ENCODE measurements at places on chromosomes 4 and X.

GRCh38 chr4:83889802-83890201 lies 353.9 kb downstream of the GPAT3 start:
- no peak for DNase-seq

- no peak for DNase-seq
These were observed 13.1 kb upstream of the MAGEA4 start for GRCh38 chrX:151899622-151900021.

GRCh38 chr4:34220601-34221000 lies 2023.7 kb downstream of the ARAP2 start:
- no peak for DNase-seq

- peak; percentile 62 for DNase-seq
These were observed 17.3 kb downstream of the NIPAL1 start for GRCh38 chr4:48033825-48034413.

- peak; percentile 31 for DNase-seq
These were observed 15.1 kb downstream of the PALLD start for GRCh38 chr4:168511780-168512489.

DNA sequence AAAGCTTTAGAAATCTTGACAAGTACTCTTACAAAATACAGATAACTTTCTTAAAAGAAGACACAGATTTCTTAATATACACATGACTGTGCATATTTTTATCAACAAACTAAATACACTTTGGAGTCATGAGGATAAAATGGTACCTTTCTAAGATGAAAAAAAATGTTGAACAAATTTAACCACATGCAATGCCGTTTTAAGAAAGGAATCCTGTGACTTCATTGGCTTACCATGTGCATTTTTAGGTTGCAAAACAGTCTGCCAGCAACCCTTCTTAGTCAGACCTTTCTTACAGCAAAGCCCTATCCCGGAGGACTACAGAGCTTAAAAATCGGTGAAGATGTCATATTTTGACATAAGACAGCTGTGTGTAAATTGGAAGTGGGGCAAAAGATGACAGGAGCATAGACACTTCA lies 51.7 kb downstream of the GASK1B start:
- no peak for DNase-seq

GRCh38 chr4:142126890-142127497 lies 490.6 kb downstream of the IL15 start:
- peak; percentile 60 for DNase-seq

DNA sequence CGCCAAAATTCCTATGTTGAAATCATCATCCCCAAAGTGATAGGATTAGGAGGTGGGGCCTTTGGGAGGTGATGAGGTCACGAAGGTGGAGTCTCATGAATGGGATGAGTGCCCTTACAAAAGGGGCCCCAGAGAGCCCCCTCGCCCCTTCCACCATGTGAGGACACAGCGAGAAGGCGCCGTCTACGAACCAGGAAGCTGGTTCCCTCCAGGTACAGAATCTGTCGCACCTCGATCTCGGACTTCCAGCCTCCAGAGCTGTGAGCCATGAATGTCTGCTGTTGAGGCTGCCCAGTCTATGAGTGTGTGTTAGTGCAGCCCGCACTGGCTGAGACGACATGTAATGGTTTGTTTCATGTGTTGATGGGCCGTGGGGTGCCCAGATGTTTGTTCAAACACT lies 60.3 kb downstream of the PRKX start:
- DNase-seq, result no peak

DNA sequence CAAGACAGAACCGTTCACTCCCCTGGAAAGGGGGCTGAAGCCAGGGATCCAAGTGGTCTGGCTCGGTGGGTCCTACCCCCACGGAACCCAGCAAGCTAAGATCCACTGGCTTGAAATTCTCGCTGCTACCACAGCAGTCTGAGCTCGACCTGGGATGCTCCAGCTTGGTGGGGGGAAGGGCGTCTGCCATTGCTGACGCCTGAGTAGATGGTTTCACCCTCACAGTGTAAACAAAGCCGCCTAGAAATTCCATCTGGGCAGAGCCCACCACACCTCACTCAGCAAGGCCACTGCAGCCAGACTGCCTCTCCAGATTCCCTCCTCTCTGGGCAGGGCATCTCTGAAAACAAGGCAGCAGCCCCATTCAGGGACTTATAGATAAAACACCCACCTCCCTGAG lies 13.4 kb upstream of the PBDC1 start:
- DNase-seq, result peak; percentile 10

DNA sequence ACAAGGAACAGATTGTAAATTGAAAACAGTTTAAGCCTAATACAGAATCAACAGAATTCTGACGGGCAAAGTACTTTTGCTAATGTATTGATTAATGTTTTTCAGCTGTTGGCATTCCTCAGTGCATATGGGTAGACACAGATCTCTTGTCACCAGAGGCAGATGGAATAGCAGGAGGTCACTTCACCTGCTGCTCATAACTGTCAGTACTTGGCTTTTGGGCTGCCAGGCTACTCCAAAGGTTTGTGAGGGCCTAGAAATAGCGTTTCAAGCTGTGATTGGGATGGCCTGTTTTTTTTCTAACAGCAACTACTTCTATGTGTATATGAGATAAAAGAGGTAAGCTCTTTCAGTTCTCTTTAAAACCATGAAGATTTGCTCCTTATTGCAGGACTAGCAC lies 307.5 kb upstream of the ANXA10 start:
- DNase-seq, result no peak

DNA sequence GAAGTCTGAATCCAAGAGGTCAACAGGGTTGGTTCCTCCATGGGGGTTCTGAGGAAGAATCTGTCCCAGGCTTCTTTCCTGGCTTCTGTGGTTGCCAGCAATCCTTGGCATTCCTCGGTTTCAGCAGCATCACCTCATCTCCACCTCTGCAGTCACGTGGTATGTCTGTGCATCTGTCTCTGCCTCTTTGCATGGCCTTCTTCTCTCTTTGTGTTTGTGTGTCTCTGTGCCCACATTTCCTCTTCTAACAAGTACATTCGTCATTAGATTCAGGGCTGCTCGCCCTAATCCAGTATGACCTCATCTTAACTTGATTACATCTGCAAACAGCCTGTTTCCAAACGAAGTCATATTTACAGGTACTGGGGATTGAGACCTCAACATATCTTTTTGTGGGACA lies 114.0 kb downstream of the BCOR start:
- DNase-seq, result peak; percentile 15

DNA sequence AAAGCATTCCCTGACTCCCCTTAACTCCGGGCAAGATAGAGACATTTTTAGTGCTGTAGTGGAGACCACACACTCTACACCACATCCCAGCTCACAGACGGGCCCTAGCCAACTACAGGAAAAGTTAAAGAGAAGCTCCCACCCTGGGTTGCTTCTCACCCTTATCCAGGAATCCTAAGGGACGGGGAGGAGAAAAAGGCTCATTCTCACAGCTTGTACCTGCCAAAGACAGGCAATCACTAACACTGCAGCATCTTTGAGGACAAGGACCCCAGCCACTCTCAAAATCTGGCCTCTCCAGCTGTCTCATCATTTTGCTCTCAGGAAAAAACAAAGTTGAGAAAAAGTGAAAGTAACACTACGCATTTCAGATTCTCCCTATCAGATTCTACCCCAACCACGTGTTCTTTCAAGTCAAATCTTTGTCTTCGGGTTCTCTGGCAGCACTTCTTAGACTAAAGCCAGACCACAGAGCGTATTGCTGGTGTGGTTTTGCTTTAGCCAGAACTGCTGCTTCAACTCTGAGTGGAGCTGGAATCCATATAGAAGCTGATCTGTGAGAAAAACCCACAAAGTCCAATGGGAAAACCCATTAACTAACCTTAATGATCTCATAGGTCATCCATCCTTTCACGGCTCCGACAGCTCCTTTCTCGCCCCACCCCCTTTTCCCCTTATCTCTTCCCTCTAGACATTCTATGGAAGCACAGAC lies 605.9 kb upstream of the DIPK2B start:
- no peak for DNase-seq

- no peak for DNase-seq
These were observed 79.1 kb downstream of the AMOT start for GRCh38 chrX:112761242-112762207.

DNA sequence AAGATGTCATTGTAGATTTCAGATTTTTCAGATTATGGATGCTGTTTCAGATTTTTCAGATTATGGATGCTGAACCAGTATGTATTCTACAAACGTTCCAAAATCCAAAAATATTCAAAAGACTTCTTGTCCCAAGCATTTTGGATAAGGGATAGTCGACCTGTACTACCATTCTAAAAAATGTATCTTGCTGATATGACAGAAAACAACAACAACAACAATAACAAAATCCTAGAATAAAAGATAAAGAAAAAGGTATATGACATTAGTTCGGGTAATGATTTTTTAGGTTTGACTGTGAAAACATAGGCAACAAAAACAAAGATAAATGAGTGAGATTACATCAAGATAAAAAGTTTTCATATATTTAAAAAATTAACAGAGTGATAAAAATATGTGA lies 122.1 kb downstream of the GABRA2 start:
- DNase-seq, result no peak

GRCh38 chr4:25624616-25625015 lies 31.0 kb upstream of the SLC34A2 start:
- DNase-seq, result no peak

DNA sequence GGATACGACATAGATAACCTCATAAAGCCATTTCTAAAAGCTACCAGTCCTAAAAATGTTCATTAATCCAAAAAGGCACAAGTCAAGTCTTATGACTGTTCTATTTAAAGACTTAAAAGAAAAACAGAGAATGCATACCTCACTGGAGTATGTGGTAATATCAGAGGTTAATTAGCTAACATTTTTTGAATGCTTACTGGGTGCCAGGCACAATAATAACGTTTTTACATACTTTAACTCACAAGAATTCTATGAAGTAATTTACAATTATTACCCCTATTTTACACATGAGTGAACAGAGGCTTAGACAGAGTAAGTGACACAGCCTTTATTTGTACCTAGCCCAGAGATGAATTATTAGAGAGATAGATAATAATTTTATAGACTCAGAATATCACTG lies 207.5 kb downstream of the PDGFC start:
- DNase-seq, result peak; percentile 7

GRCh38 chrX:6644411-6644810 lies 109.5 kb upstream of the VCX3A start:
- peak; percentile 8 for DNase-seq

GRCh38 chr4:100190643-100191600 lies 654 bp upstream of the DDIT4L start:
- DNase-seq, result no peak

DNA sequence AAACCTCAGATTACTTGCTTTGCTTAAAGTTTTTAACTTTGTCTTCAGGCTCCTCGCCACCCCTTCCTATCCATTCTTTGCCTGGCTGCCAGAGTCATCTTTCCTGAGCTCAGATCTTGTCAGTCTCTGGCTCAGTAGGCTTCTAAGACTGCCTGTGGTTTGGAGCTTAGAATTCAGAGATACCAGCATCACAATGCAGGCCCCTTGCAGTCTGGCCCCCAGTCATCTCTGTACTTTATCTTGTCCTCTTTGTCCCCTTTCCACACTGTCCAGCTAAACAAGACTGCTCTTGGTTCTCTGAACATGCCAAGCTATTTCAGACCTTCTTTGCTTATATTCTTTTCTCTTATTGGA lies 3.0 kb downstream of the KIAA0232 start:
- no peak for DNase-seq

DNA sequence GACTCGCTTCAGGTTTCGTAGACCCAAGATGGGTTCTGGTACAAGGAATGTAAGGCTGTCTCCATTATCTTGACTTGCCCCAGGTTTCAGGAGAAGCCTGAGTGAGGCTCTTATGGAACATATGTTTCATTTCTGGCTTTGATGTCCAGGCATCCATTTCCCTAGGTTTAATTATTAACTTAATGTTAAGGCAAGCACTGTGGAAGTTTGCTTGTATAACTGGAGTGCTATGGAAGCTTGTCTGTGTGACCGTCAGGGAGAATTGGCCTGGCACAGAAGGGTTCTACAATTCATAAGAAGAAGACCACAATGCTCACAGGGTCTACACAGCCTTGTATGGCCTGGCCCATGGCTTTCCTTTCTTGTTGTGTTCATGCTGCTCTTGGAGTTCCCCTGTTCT lies 47.2 kb upstream of the PPP1R2C start:
- DNase-seq, result no peak

- DNase-seq, result no peak
These were observed 114.2 kb downstream of the CDS1 start for GRCh38 chr4:84697159-84697558.

GRCh38 chrX:45351478-45351877 lies 150.8 kb upstream of the DIPK2B start:
- no peak for DNase-seq

- no peak for DNase-seq
These were observed 19.7 kb upstream of the GPAT3 start for GRCh38 chr4:83516042-83516772.

DNA sequence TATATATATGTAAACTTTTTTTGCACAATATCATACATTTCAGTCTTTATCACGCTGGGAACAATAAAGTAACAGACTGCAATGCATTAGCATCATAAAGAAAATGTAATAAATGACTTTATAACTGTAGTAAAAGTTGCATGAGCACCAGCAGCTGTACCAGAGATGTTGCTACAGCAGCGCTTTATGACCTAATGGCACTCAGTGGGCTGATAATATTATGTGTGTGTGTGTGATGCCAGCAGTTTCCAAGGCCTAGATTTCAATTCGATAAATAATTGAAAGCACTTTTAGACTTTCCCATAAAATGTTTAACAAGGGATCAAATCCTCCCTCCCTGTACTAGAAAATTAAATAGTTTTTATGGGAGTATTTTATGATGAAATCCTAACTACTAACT lies 367.6 kb upstream of the AGA start:
- DNase-seq, result no peak

DNA sequence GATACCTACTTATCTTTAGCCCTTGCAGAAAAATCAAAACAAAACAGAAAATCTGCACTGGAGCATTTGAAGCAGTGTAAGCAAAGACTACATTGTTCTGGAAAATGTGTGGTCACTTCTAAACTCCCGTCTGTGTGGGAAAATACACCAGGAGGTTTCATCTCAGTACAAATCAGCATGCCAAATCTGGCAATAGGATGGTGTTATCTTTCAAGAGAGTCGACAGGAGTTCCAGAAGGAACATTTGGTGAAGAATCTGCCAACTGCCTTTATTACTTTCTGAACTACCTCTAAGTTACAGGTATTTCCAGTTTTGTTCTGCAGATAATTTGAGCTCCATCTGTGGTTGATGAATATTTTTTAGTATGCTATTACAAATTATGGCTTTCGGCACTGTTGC lies 1348.0 kb downstream of the RAPGEF2 start:
- DNase-seq, result no peak

DNA sequence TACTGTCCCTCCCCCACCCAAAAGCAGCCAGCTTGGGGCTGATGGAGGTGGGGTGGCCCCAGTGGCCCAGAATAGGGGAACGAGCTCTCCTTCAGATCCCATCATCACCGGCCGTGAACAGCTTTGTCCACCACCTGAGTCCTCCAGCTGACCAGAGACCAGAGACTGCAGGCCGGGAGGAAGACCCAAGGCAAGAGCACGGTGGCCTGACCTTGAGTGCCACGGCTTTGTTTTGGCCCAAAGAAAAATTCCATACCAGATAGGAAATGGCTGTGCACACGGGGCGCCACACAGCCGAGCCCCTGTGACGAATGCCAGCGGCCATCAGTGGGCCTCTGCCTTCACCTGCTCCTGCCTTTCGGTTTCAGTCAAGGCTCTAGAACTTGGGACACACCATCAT lies 5.2 kb downstream of the HMX1 start:
- no peak for DNase-seq
